ENCODE measurements at places on chromosomes 2 and 18.
A peak's percentile ranks its signal among the peaks of the same experiment; 100 is the strongest.

- DNase-seq = no peak
Measured at GRCh38 chr18:61556862-61557261, 223.6 kb downstream of the CDH20 start.

DNA sequence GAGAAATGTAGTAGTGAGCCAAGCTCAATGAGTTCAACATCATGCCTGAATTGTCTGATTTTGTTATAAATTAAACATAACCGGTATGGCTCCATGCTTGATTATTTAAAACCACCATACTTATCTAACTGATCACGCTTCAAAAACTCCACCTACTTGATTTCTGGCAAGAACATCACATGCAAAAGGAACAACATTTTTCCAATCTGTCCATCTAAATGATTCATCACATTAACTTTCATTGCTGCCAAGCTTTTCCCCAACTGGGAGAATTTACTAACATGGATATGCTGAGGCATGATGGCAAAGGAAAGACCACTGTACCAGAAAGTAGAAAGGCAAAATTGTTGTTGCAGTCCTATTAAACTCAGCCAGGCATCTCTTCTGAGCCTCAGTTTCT, 286.8 kb downstream of the TRIB2 start:
- no peak for DNase-seq

DNA sequence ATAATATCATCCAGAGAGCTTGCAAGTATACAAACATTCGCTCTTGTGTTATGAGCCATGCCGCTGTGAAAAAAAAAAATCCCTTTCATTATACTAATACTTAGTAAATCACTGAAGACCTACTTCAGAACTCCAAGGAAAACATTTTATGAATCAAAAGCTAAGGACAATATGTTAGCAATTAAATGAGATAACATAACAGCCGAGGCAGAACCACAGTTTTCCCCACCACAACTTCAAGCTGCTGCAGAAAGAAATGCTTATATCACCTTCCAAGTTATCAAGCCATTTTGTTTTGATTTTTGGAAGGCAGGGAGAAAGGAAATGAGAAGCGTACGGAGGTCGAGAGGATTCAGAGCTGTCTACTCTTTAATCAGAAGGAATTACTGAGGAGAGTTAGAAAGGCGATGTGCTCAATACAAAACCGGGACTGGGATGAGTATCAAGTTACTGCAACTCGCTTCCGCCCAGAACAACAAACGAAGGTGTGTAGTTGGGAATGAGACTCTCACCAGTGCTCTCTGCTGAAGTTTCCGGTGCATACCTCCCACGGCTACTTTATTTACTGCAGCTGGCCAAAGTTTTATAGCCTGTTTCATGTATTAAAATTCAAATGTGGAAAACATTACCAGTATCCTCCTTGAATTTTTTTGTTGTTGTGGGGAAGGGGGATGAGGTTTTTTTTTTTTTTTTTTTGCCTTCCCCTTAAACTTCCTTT, 292.2 kb upstream of the CCDC68 start:
- no peak for DNase-seq

DNA sequence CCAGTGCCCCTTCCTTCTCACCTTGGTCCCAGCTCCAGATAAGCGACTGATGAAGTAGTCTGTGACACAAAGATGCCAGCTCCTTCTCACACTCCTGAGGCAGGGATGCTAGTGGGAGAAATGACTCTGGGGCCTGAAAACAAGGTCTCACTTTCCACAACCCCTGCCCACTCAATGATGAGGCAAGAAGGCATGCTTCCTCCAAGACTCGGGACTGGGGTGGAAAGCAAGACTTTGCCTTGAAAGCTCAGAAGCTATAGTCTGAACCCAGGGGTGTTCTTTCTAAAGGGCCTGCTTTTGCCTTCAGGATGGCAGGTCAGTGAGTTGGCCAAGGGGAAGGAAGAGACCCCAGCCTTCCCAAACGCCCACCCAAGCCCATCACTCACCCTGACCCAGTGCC, 1.4 kb downstream of the CCDC142 start:
- DNase-seq = no peak

GRCh38 chr2:165793779-165794535, at the start of gene GALNT3:
TSS of gene GALNT3 (minus strand) at chr2:165794247. CDS start at chr2:165770700, 23,547 bp downstream.
- no peak for DNase-seq

- no peak for DNase-seq
Measured at GRCh38 chr2:221571025-221571550, 1.0 kb downstream of the EPHA4 start.

DNA sequence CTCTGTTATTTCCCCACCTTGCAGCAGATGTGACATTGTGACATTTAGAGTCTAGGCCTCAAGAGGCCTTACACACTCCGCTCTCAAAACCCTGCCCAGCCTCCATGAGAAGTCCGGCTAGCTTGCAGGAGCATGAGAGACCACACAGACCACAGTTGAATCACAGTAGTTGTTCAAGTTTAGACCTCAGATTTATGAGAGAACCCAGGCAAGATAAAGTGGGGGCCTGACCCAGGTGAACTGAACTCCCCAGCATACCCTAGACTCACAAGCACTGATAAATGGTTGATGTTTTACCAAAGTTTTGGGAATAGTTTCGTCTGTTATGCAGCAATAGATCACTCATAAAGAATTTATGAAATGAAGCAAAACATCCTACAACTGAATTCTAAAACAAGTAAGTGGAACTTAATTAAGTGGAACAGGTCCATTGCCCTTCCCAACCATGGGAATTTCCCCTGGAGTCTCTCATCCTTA, 4.7 kb upstream of the STAT1 start:
- DNase-seq = no peak

GRCh38 chr18:37457341-37457740, 108.3 kb downstream of the CELF4 start:
- DNase-seq = no peak

DNA sequence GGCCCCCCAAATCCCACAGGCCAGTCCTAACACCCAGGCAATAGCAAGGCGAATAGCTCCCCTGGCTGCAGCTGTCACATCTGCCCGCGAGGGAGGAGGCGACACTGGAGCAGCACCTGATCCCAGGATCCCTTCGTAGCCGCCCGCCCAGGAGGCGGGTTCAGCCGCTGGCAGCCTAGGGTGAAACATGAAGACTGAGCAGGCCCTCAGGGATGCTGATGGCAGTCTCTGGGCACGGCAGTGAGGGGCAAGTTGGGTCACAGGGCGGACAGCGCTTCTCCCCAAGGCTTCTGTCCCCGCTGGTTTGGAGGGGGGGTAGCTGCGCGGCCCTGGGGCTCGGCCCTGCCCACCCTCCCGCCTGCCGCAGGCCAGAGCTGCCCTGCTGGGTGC, 1.9 kb downstream of the DNMT3A start:
- no peak for DNase-seq

GRCh38 chr2:240249423-240250149, 109.1 kb upstream of the OTOS start:
- no peak for DNase-seq

- no peak for DNase-seq
Measured at GRCh38 chr2:173435574-173435973, 80.9 kb downstream of the CDCA7 start.

DNA sequence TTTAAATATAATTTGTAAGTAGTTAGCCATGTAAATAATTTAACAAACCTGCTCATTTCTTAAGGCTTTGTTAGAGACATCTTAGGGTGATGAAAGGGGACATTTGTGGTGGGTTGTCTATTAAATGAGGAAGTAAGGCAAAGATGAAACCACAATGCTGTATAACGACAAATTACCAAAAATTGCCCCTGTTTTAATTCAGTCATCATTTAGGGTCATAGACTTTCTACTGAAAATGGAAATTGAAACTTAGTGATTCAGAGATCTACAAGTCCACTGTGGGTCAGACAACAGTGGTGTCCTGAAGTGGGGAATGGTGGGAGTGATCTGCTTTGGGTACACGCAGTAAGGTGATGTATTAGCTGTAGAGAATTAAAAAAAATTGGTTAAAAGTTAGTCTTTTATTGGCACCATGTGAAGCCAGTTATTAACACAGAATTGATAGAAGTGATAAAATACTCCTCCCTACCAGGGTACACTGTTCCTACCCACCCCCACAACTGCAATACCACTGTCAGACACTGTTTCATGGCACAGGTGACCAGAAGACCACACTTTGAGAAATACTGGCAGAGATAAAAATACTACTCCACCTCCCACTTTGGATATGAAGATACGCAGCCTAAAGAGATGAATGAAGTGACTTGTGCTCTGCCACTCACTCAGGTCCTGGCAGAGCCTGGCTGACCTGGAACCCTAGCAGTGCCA, 13.4 kb downstream of the CERS6 start:
- DNase-seq = no peak

DNA sequence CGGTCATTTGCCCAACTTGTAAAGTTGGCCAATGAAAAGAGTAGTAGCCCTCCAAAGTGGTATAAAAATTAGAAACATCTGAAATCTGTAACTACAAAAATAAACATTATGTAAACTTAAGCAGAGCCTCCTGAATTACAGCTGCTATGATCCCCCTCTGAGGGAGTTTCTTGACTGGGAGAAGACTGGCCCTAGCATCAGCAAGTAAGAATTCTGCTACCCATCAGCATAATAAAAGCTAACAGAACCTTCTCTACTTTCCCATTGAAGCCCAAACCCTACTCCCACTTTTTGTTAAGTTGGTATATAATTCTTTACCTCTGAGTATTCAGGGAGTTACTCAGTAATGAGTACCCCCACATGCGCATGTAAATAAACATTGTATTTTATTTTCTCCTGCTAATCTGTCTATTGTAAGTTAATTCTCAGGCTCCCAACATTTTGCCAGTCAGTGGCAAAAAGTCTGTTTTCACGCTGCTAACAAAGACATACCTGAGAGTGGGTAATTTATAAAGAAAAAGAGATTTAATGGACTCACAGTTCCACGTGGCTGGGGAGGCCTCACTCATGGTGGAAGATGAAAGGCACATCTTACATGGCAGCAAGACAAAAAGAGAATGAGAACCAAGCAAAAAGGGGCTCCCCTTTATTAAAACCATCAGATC, 71.3 kb downstream of the MYL12B start:
- DNase-seq = no peak

DNA sequence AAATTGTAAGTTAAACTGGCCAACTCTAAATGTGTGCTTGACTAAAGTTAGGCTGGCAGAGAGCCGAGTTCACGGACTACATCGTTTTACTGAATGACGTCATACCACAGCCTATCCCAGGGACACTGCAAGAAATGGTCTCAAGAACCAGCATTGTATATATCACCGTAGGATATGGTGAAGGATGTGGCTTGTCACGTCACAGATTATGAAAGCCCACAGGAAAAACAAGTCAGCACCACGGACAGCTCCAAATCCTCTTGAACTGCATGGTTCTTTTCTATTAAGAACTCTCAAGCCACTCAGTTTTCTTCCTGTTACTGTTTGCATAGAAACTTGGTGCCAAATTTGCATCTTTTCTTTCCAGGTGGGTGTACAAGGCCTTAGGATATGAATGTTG, 85.1 kb upstream of the ACAA2 start:
- no peak for DNase-seq

DNA sequence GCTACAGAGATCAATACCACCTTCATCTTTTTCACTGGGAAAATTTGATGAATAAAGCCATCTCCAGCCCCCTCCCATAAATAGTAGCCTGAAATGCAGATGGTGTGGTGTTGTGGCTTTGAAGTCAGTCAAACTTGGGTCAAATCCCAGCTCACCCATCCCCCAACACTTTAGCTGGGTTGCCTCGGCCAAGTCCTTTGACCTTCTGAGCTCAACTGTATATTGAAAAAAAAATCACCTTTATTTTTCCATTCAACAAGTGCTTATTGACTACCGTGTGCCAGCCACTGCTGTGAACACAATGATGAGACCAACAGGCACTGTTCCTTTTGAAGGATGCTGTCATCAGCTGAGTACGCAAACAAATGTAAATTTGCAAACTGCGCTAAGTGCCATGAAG, 35.1 kb upstream of the NTSR2 start:
- DNase-seq = no peak

DNA sequence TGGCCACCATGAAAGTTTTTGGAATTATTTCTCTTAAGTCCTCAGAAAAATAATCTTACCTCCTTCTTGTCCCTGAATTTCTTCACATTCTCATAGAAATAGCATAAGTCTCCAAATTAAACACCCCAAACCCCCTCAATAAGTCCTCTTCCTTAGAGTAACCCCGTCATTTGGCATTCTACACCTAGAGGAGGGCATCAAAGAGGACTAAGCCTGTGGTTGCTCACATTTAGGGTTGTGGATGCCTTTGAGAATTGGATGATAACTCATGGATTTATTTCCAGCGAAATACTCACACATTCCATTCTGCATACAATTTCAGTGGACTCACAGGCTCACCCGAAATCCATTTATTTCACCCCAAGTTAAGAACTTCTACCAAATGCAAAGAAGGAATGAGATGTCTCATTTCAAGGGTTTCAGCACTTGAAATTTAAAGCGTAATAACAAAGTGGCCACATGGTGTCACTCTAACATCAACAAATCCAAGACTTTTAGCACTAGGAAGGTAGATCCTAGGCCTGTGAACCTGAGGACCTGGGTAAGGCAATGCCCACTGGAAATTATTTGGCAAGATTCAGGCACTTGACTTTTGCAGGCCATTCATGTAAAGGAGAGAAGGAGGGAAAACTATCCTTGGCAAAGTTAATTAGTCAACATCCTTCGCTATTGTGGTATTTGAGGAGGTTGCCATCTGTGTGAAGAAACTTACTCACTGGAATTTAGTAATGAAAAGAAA, 24.6 kb downstream of the DYTN start:
- DNase-seq = no peak

GRCh38 chr2:158984604-158985135, 16.2 kb downstream of the TANC1 start:
- peak; percentile 73 for DNase-seq

GRCh38 chr2:9807056-9807455, 36.2 kb upstream of the TAF1B start:
- no peak for DNase-seq

DNA sequence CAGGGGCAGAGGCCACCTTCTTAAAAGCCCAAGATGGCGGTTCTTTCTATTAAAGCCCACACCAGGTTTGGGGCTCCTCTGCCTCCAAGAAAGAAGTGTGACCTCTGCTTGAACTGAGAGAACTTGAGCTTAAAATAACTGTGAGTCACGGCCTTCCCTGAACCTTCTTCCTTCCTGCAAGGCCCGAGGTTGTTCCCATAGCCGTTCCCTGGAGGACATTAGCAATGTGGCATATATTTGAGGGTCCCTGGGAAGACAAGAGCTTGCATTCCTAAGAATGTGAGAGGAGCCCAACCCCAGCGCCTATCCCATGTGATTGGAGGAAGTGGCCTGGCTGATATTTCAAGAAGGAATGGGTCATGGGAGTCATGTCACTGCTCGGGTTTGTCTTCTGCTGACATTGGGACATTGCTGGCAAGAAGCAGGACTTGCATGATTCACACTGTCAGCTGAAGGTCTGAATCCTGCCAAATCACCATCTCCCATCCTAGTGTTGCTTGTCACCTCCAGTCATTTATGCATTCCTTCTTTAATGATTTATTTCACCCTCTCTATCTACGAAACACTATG, 168.1 kb downstream of the TRIB2 start:
- DNase-seq = no peak

All from NCI-H524 treated with DMSO at 0.1 percent for 48 hours (cell line).